Non-pigmented ciliary epithelial cell (primary cell): ENCODE measurements at places on chromosomes 3 and 15.
A peak's percentile ranks its signal among the peaks of the same experiment; 100 is the strongest.

- DNase-seq: no peak
Observed at GRCh38 chr3:128076483-128077201, 24.4 kb downstream of the SEC61A1 start.

GRCh38 chr3:160374472-160374871 is 24.6 kb downstream of the IFT80 start:
- no peak for DNase-seq

- DNase-seq: no peak
Observed at GRCh38 chr3:40339871-40340270, 30.4 kb downstream of the EIF1B start.

- DNase-seq: no peak
Observed at GRCh38 chr15:33059184-33059583, 135.3 kb downstream of the FMN1 start.

- DNase-seq: no peak
Observed at GRCh38 chr3:18951333-18951732, 197.0 kb upstream of the KCNH8 start.

DNA sequence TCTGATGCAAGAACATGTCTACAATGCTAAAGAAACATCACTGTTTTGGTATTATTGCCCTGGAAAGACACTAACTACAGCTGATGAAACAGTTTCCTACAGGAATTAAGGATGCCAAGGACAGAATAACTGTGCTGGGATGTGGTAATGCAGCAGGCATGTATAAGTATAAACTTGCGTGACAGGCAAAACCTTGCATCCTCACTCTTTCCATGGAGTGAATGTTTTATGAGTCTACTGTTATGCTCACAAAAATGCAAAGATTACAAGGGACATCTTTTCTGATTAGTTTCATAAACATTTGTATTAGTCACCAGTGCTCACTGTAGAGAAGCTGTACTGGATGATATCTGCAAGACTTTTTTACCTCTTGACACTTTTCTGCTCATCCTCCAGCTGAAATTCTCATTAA is 143.6 kb downstream of the NAALADL2 start:
- peak; percentile 86 for DNase-seq

DNA sequence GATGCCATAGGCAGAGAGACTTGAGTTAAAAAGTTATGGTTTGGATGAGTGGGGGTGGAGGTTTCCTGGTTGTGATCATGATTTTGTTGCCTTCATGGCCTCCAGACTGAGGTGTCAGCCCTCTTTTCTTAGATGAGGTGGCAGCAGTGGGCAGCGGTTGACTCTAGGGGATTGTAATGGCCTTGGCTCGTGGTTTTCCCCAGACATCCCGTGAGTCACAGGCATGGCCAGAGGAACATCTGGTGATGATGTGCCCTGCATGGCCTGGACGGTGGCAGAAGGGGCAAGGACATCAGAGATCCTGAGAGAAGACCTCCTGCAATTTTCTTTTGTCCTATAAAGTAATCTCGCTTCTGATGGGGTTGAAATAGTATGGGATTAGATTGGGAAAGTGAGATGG is 12.4 kb downstream of the RETNLB start:
- DNase-seq: no peak

DNA sequence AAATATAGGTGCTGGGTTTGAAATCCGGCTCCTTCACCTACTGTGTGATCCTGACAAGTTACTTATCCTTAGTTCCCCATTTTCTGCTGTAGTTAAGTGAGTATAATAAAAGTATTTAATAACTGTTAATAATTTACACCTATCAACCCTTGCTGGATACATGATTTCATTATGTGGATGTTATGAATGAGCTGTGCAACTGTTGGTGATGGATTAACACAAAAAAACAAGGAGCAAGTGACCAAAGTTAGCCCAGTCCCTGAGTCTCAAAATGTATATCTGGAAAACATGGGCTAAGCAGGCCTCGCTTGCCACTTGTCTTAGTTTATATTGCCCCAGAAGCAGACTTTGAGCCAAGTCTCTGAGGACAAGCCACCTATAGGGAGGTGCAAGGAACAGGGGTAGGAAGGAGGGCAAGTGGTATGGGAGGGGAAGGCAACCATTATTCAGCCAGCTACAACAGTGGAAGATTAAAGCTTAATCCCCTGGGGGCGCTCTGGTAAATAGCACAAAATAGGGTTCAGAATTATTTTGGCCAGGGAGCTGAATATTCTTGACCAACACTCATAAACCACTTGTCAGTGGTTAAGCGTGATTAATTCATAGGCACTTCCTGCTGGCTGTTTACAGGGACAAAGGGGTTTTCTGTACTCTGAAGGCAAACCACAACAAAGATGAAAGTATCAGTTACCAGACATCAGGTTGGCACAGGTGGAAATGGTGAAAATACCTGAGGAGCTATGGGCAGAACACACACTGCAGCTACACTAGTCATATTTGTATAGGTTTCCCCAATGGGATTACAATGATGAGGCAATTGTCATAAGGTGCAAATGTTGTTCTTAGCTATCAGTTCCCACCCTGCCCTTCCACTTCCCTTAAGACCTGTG is 76.2 kb downstream of the TRIM42 start:
- no peak for DNase-seq

- DNase-seq: no peak
Observed at GRCh38 chr15:66291816-66292570, 1.4 kb upstream of the DIS3L start.

DNA sequence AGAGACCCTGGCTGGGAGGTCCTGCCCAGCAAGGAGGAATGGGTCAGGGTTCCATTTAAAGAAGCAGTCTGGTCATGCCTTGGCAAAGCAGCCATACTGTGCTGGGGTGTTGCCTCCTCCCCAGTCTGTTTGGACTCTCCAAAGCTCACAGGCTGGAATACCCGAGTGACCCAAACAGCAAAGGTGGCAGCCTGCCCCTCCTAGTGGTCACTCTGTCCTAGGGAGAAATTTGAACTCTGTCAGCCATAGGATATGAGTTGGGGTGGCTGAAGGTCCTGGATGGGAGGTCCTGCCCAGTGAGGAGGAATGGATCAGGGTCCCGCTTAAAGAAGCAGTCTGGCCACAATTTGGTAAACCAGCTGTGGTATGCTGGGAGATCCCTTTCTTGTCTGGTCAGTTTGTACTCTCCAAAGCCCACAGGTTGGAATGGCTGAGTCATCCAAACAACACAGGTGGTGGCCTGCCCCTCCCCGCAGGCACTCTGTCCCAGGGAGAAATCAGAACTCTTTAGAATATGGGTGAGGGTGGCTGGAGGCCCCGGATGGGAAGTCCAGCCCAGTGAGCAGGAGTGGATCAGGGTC is 45.0 kb downstream of the CCR1 start:
- DNase-seq: no peak

DNA sequence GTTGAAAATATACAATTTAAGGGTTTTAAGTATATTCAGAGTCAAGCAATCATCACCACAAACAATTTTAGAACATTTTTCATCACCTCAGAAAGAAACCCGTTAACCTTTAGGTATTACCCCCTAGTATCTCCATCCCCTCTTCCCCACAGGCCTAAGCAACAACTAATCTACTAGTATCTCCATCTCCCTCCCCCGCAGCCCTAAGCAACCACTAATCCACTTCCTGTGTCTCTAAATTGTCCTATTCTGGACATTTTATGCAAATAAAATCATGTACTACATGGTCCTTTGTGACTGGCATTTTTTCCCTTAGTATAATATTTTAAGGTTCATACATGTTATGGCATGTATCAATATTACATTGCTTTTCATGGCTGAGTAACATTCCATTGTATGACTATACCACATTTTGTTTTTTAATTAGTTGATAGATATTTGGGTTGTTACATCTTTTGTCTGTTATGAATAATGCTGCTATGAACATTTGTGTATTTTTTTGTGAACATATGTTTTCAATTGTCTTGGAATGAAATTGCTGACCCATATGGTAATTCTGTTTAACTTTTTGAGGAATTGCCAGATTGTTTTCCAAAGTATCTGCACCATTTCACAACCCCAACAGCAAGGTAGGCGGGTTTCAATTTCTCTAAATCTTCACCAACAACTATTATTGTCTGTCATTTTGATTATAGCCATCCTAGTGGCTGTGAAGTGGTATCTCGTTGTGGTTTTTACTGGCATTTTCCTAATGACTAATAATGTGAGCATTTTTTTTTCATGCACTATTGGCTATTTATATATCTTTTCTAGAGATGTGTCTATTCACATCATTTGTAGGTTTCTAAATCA is 215.6 kb upstream of the CD96 start:
- DNase-seq: no peak

GRCh38 chr15:33160581-33161165 is 33.8 kb downstream of the FMN1 start:
- DNase-seq: no peak

- DNase-seq: no peak
Observed at GRCh38 chr3:23067116-23067515, 136.0 kb upstream of the UBE2E2 start.

- no peak for DNase-seq
Observed at GRCh38 chr3:186722457-186722856, 5.3 kb downstream of the KNG1 start.

- no peak for DNase-seq
Observed at GRCh38 chr3:43425829-43426228, 139.5 kb downstream of the SNRK start.
